ENCODE measurements at places on chromosomes 13 and 19. TPM values are rescaled to one million over a fixed set of nuclear protein-coding genes. Genes with fewer than 3 reads are reported as not detected.

CYP2A7 gene
- total RNA-seq = not detected

CASP14 gene
- not detected for total RNA-seq

TMPRSS9 gene
- not detected for total RNA-seq

OR7D2 gene
- not detected for total RNA-seq

ZNF417 gene
- total RNA-seq = 17.4 TPM

DACT3 gene
- 0.32 TPM for total RNA-seq

IFNL1 gene
- total RNA-seq = not detected

ZNF112 gene
- 7.8 TPM for total RNA-seq

AZU1 gene
- total RNA-seq = not detected

ELL gene
- total RNA-seq = 16.4 TPM

ZNF626 gene
- total RNA-seq = 2.2 TPM

FUT2 gene
- total RNA-seq = not detected

ADPRHL1 gene
- total RNA-seq = 4.4 TPM
